ENCODE measurements at places on chromosomes 13 and 19. TPM values are rescaled to one million over a fixed set of nuclear protein-coding genes. Genes with fewer than 3 reads are reported as not detected.
A peak's percentile ranks its signal among the peaks of the same experiment; 100 is the strongest.

Gene CGB1
- total RNA-seq: not detected

Gene POGLUT2
- 26.1 TPM for total RNA-seq

Gene RNF225
- total RNA-seq: 0.24 TPM

Gene ZNF468
- 9.3 TPM for total RNA-seq

Gene COMP
- not detected for total RNA-seq

- no peak for DNase-seq
Measured at GRCh38 chr13:40345654-40346372, 320.6 kb downstream of the FOXO1 start.

GRCh38 chr13:97256343-97256783, 34.2 kb downstream of the MBNL2 start:
- peak; percentile 94 for DNase-seq

GRCh38 chr19:7870571-7871436, 3.4 kb downstream of the PRR36 start:
- peak; percentile 79 for DNase-seq

DNA sequence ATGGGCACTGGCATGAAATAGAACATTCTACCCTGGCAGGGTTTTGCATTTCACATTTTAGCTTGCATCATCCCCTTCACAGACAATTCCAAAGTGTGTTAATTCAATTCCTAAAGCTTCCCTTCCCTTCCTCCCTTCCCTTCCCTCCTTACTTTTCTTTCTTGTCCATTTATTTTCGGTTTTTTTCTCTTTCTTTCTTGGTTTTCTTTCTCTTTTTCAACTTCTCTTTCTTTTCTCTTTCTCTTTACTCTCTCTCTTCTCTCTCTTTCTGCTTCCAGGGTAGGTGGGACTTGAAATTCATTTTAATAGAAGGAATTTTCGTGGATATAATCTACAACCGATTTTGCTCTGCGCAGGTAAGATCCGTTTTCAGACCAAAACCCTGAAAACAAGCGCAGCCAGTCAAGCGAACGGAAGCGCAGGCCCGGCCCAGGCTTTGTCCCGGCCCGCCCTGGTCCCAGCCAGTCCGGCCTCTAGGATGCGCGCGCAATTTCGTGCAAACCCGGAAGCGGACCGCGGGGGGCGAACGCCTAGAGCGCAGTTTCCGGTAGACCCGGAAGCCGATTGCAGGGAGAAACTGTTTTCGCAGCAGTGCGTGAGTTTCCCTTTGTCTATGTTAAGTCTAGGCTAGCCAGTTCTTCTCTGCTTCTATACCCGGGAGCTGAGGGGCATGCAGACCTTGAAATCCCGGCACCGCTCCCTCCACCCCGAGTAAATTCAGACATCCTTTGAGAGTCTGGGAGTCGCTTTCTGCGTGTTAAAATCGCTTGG, at the start of gene ZNF528:
Gene ZNF528 (plus strand): TSS at position 540 of the 771 bp plus-strand sequence. CDS start 4,165 bp downstream, outside the sequence.
- peak; percentile 86 for DNase-seq

- DNase-seq: no peak
Measured at GRCh38 chr19:17966550-17967256, at the start of gene KCNN1. Gene KCNN1 (plus strand): TSS chr19:17967107. CDS start chr19:17973889, 6,782 bp downstream.

GRCh38 chr19:41376241-41376997, at the start of gene TMEM91:
Gene TMEM91 (plus strand): TSS chr19:41376533. CDS start chr19:41378310, 1,777 bp downstream.
- DNase-seq: no peak

DNA sequence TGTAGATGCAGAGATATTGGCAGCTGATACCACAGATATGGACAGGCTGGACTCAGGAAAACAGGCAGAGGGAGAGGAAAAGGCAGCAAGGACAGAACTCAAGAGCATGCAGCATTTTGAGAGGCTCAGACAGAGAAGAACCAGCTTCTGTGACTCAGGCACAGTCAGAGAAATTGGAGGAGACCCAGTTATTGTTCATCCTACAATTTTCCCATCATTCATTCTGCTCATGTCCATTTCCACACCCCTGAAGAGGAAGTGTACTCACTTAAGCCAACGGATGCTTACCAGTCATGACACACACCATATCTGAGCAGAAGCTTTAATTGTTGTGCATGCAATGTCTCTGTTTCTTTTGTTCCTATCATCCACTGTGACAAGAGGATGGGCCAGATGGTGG, 359.8 kb upstream of the HTR2A start:
- DNase-seq: peak; percentile 96

- no peak for DNase-seq
Measured at GRCh38 chr13:94702181-94703041, 9.9 kb downstream of the SOX21 start.
